ENCODE measurements at places on chromosomes 5 and 9.

GRCh38 chr5:99320436-99320835 is 391.6 kb upstream of the CHD1 start:
- DNase-seq: no peak

- no peak for DNase-seq
Measured at GRCh38 chr5:622359-622758, 10.2 kb downstream of the CEP72 start.

DNA sequence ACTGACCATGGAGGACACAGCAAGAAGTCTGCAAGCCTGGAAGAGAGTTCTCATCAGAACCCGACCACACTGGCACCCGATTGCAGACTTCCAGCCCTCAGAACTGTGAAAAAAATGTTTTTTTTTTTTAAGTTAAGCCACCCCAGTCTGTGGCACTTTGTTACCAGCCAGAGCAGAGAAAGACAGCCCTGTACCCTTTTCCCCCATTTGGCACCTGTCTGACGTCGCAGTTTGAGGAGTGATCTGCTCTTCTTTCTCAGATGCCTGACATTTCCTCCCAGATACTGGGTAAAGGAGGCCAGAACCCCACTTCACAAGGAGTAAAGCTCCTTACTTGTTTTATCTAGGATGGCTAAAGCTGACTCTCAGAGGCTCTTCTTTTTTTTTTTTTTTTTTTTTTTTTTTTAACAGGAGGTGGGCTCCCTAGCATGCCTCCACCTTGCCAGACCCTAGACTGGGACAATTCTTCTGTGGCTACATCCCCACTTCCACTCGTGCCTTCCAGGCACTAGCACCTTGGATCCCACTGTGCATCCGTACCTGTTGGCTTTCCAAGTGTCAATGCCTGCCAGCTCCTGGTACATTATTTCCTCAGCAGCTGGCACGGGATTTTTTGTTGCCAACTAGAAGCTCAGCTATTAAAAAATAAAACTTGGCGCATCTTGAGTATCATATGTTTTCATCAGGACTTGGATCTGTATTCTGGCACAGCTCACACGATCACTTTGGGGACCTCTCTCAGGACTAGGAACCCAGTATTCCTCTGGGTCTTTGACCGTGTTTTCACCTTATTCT is 14.4 kb downstream of the CAMK4 start:
- DNase-seq: no peak

- DNase-seq: peak; percentile 9
Measured at GRCh38 chr5:123285122-123286023, 137.8 kb downstream of the CEP120 start.

DNA sequence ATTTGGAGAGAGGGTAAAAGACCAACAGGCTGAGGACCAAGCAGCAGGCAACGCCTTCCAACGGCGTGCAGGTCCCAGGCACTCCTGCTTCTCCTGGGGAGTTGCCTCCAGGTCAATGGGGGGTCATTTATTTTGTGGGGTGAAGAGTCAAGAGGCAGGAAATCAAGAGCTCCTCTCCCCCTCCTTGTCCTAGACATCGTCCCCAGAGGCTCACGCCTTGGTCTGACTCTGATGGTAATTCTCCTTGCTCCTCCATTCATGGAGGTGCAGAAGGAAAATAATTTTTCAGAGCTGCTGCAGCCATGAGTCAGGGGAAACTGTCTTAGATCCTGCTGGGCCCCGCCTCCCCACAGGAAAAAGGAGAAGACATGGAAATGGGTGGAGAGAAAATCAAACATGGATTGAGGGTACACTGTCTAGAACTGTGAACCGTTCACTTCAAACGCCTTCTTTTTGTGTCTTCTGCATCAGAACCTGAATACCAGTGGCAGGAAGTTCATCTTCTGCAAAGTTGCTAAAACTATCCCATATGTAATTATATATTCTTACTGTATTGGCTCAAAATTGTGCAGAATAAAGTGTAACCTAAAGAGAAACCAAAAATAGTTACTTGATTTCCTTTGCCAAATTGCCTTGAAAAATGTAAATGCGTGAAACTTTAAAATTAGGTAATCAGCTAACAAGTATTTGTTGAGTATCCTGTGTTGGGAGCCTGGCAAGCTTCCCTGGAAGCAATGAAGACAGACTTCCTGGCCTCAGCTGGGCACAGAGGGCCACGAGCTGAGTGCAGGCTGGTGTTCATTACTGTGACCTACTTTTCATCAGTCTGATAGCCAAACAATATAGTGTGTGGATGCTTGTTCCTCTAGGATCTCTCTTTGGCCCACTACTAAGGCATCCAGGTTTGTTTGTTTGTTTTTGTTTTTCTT is 142.0 kb downstream of the CMYA5 start:
- no peak for DNase-seq

GRCh38 chr5:44334622-44335021 is 54.6 kb downstream of the FGF10 start:
- DNase-seq: no peak

GRCh38 chr9:106717686-106718085 is 145.3 kb upstream of the ZNF462 start:
- DNase-seq: no peak

GRCh38 chr9:4590430-4591122 is 71.5 kb upstream of the PLPP6 start:
- DNase-seq: no peak

- peak; percentile 60 for DNase-seq
Measured at GRCh38 chr5:115379622-115380344, 83.3 kb upstream of the CCDC112 start.

GRCh38 chr9:111036429-111036789 is 1.9 kb downstream of the LPAR1 start:
- peak; percentile 15 for DNase-seq

DNA sequence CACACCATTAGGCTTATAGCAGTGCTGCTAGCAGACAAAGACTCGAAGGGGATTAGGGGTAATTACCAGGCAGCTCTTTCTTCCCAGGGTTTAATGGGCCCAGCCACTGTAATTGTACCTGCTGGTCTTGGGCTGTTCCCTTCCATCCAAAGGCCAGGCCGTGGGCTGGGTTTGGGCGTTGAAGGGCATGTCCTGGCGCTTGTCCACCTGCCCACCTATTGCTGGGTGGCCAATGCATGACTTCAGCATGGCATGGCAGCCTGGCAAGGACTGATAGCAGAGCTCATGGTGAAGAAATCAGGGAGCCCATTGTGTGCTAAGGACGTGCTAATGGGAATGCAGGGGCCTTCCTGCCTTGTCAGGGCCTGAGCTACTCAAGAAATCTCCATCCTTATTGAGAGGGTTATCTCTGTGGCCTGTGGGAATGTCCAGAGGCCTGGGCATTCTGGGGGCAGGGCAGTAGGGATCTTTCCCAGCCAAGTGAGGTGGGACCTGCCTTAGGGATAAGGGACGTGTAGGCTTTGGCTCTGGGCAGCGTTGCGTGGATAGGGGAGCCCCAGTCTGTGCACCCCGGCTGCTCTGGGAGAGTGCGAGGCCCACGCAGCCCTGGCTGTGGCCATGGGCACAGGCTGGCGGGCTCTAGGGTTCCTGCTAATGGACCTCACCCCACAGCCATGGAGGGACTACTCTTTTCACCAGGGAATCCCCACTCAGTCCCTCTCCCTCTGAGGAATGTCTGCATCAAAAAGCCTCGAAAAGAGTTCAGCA is 116.1 kb upstream of the PITX1 start:
- no peak for DNase-seq

DNA sequence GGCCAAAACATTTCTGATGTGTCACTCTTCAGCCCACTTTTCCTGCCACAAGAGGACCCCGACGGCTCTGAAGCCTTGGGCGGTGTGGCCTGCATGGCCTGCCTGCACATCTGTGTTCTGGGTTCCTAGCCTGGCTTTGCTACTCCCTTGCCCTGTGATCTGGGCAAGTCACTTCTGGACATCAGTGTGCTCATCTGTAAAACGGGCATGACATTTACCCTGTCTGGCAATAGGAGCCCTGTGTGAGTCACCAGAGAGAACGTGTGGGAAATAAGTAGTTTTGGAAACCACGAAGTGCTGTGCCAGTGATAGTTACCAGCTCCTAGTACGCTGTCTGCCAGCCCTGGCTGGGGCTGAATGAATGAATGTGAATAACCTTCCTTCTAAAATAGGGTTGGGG is 90.8 kb downstream of the MACROH2A1 start:
- no peak for DNase-seq

DNA sequence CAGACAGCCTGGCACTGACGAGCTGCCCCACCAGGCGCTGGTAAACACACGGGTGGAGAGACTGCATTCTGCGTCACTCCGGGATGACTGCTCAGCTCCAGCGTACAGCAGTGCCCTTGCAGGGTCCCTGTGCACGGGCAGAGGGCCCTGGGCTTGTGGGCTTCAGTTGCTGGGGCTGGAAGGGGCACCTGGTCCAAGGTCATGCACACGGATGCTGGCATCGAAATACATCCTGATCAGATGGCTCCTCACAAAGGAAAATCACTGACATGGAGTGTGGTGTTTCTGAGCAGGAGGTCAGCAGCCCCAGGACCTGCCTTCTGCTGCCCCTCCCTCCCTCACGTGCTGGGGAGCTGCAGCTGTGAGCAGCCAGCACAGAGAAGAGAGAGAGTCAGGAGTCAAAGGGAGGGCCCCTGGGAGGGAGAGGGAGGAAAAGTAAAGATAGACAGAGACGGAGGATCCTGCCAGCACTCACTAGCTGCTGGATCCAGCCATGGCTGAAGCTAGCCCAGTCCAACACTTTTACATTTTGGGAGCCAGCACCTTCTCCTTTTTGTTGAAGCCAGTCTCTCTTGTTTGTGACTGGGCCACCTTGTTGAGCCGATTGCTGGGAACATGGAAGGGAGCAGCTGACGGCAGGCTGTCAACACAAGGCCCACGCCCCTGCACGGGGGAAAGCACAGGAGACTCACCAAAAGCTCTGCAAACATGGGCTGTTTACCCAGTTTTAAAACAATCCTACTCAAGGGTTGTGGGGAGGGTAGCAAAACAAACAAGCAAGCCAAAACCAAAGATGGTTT is 166.5 kb upstream of the PHYKPL start:
- peak; percentile 49 for DNase-seq

DNA sequence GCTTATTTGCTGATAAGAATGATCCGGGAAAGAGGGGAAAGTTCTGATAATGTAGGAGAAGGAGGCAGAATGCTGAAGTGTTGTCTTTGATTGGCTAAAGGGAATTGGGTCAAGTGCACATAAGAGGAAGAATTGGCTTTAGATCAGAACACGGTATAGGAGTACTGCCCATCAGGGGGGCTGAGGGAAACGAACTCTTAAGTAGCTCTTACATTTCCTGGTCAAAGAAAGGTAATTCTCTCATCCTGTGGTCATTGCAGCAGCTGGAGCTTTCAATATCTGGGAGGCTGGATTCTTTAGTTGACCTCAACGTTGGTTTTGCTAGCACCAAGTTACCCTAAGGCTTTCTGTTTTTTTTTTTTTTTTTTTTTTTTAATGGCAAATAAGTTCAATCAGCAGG is 178.7 kb upstream of the NR3C1 start:
- DNase-seq: no peak

DNA sequence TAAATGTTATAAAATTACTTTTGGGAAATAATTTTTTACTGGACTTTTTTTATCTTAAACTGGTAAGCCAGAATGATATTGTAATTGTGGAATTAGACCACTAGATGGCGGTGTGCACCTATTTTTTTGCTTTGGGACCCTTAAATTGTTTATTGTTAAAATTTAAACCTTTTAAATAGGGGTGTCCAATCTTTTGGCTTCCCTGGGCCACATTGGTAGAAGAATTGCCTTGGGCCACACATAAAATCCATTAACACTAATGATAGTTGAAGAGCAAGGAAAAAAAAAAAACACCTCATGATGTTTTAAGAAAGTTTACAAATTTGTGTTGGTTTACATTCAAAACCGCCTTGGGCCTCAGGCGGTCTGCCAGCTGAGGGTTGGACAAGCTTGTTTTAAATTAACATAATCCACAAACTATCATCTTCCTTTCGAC is 28.4 kb upstream of the GADD45G start:
- DNase-seq: no peak

DNA sequence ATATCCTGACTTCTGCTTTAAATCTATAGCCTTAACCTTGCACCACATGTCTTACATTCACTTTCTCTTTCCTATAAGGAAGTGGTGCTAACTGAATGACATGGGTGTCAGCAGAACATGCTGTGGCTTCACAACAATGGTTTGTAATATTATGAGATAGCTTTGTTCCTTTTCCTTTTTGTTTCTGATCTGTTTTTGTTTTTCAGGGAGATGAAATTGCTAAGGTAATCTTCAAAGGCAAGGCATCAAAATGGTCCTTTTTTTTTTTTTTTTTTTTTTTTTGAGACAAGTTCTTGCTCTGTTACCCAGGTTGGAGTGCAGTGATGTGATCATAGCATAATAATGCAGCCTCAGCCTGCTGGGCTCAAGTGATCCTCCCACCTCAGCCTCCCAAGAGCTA is 53.6 kb upstream of the RANBP6 start:
- DNase-seq: no peak

GRCh38 chr9:97382099-97382718 is 29.7 kb upstream of the TDRD7 start:
- DNase-seq: no peak

DNA sequence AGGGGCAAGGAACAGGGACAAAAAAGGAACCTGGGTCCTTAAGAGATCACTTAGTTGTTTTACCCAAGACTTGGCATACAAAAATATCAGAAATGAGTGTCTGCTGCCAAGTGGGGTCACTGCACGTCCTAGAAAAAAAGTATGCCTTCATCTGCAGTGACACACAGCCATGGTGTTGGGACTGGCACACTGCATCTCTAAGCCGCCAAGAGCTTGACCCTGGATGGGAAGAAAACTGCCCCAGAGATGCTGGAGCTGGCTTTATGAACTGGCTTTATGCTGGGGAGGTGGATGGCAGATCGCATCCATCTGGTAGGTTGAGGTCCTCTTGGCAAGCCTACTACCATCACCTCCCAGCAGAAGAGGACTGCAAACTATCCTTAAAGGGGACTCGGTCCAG is 51.7 kb downstream of the IRF1 start:
- no peak for DNase-seq

GRCh38 chr9:130583271-130583670 is 3.9 kb downstream of the FUBP3 start:
- no peak for DNase-seq
